NCI-H345 (cell line): ENCODE measurements at places on chromosomes 12 and 14.

- peak; percentile 93 for DNase-seq
These were observed 9.5 kb downstream of the NOC4L start for GRCh38 chr12:132153501-132154340.

GRCh38 chr12:78036874-78037273 is 206.2 kb downstream of the NAV3 start:
- DNase-seq: no peak

GRCh38 chr12:42587601-42588523 is 1.7 kb downstream of the PRICKLE1 start:
- DNase-seq: no peak

- DNase-seq: no peak
These were observed 9.6 kb downstream of the KLC1 start for GRCh38 chr14:103638594-103638993.
